ENCODE measurements at places on chromosomes 4 and X.

DNA sequence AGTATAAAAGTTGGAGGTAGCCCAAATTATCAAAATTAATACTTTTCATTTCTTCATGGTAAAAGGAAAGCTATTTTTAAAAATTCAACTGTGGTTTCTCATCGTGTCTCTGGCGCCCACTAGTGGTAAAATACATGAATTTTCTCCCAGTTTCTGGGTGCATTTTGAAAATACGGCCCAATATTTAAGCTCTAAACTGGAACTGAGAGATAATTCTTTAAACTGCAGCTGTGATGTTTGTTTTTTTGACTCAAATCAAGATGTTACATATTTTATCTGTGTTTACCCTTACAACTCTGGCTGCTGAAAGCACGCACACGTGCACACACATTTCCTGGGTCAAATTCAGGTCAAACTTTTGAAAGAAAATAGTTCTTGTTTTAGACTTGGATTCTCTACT, 123.9 kb upstream of the ACSL4 start:
- DNase-seq: no peak

DNA sequence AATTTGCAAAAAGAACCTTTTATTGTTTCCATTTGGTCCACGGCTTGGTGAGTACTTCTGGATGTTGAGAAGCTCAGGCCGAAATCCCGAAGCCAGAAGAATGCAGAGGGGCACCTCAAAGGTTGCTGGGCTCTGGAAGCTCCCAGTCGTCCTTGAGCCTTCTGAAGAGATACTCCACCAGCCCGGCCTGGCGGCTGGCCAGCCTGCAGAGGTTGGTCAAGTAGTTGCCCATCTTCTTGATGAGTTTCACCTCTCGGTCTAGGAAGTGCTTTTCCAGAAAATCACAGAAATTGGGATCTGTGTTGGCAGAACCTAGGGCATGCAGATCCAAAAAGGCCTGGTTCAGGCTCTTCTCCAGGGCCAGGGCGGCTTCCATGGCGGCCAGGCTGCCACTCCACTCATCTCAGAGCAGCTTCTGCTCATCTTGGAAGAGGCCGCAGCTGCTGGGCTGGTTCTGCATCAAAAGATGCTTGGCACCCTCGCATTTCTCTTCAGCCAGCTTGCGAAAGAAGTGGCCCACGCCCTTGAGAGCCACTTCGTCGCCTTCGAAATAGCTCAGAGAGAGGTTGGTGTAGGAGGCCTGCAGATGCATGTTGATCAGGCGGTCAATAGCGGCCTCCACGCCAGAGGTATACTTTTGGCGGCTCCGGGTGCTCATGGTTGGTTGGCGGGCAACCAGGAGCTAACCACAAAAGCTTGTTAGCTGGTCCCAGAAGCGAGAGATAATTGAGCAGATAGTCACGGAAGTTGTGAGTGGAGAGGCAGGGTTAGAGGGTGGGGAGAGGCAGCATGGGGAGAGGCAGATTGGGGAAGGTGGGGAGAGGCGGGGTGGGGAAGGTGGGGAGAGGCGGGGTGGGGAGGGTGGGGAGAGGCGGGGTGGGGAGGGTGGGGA, 76.5 kb upstream of the TSPAN7 start:
- DNase-seq: no peak

DNA sequence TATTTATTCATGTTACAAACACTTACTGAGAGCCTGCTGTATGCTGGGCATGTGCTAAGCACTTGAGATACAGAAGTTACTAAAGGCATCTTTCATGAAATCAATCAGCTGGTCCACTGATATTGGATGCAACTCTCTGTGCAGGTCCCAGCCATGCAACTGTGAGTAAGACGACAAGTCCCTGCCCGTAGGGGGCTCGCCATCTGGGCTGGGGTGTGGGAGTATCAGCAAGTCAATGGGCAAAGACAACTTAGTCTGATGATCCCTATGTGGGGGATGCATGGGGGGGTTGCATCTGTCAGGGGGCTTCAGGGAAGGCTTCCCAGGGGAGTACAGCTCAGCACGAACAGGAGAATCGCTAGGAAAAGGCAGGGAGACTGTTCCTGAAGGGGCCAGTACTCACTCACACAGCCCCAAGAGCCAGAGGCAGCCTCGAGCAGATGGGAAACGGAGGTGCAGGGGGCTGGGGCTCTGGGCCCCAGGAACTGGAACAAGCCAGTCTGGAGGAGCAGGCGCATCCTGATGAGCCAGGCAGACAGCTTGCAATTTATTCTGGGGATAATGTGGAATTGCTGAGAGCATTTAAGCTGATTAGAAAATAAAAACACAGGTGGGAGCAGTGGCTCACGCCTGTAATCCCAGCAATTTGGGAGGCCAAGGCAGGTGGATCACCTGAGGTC, 40.2 kb downstream of the CRMP1 start:
- no peak for DNase-seq

- DNase-seq: no peak
Measured at GRCh38 chr4:5124876-5125275, 73.6 kb downstream of the STK32B start.

DNA sequence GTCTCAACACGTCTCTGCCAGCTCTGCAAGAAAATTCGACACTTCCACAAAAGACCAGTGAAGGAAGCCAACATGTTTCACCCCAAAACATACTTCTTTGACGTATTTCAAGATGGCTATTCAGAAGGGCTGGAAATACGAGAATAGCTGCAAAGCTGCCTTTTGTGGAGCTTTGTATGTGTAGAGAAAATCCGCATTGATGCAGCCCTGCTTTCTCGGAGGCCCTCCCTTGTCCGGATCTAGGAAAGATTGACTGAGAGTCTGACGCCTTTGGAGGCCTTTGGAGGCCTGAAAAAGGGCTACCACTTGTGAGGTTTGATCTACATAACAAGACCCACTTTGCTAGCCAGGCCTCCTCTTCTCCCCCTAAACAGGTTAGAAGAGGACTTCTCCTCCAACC, 12.2 kb downstream of the SAT1 start:
- DNase-seq: no peak

- no peak for DNase-seq
Measured at GRCh38 chr4:184722798-184723197, 11.1 kb downstream of the CENPU start.

GRCh38 chr4:6231663-6232165, 31.4 kb upstream of the JAKMIP1 start:
- DNase-seq: no peak

- DNase-seq: no peak
Measured at GRCh38 chr4:78659264-78659663, 107.7 kb downstream of the ANXA3 start.

DNA sequence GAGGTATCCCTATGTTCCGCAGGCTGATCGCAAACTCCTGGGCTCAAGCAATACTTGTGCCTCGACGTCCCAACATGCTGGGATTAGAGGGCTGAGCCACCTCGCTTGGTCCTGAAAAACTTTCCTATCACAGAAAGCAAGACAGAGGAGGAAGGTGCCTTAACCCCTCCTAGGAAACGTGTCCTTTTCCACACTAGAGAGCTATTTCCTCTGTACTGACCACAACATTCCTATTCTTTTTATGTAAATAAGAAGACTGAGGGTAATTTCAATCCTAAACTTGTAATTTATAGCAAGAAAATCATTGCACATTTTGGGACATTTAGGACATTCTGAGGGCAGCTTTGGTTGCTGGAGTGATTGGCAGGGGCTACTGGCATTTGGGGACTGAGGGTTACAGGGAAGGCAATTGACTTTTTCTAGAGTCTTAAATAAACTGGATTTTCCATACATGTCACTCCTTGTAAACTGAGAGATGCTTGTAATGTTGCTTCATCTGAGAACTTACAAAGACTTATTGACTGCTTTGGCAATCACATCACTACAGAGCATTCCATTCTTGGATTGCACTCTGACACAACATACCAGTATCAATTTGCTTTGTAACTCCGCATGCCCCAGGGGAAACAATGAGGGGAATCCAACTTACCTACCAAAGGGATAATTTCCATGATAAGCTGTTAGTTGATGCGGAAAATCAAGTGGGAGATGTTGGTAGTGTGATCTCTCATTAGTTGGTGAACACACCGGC, 15.6 kb downstream of the XAGE3 start:
- no peak for DNase-seq

- DNase-seq: no peak
Measured at GRCh38 chr4:88965053-88965452, 91.9 kb downstream of the FAM13A start.

DNA sequence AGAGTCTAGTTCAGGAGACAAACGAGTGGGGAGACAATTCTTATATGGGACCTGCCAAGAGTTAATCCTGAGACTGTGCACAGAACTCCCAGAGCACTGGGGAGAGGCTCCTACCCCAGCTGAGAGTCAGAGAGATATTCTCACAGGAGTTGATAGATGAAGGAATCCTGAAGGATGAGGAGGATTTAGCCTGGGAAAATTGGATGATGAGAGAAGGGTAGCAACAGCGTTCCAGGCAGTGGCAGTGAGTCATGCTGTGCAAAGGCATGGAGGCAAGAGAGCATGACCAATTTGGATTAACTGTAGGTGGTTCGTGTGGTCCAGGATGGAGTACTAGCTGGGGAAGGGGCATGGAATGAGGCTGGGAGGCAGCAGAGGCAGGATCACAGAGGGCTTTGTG, 318.6 kb downstream of the LDB2 start:
- no peak for DNase-seq

Data from stimulated activated CD4-positive, alpha-beta T cell treated with anti-CD3 and anti-CD28 coated beads, Interleukin-1b, Interleukin-23, amount 100 ng/mL, for 4 hours (primary cell).